ENCODE measurements at places on chromosomes 12 and 14.

- no peak for DNase-seq
Observed at GRCh38 chr12:118033323-118033722, 16.8 kb downstream of the RFC5 start.

GRCh38 chr14:72754949-72755348, 139.0 kb downstream of the DPF3 start:
- no peak for DNase-seq

DNA sequence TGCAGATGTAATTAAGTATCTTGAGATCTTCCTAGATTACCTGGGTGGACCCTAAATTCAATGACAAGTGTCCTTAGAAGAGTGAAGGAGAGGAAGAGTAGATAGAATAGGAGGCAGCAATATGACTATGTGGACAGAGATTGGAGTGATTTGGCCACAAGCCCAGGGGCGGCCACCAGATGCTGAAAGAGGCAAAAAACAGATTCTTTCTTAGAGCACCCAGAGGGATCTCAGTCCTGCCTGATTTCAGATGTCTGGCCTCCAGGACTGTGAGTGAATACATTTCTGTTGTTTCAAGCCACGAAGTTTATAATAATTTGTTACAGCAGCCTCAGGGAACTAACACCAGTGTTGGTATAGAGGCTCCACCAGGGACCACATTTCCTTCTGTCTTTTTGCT, 67.3 kb downstream of the DACT1 start:
- DNase-seq, result no peak

GRCh38 chr14:50926851-50927386, 17.4 kb downstream of the PYGL start:
- DNase-seq, result no peak

GRCh38 chr12:107282628-107283027, 189.3 kb upstream of the CRY1 start:
- no peak for DNase-seq

- no peak for DNase-seq
Observed at GRCh38 chr12:14564336-14564959, 3.2 kb downstream of the PLBD1 start.

DNA sequence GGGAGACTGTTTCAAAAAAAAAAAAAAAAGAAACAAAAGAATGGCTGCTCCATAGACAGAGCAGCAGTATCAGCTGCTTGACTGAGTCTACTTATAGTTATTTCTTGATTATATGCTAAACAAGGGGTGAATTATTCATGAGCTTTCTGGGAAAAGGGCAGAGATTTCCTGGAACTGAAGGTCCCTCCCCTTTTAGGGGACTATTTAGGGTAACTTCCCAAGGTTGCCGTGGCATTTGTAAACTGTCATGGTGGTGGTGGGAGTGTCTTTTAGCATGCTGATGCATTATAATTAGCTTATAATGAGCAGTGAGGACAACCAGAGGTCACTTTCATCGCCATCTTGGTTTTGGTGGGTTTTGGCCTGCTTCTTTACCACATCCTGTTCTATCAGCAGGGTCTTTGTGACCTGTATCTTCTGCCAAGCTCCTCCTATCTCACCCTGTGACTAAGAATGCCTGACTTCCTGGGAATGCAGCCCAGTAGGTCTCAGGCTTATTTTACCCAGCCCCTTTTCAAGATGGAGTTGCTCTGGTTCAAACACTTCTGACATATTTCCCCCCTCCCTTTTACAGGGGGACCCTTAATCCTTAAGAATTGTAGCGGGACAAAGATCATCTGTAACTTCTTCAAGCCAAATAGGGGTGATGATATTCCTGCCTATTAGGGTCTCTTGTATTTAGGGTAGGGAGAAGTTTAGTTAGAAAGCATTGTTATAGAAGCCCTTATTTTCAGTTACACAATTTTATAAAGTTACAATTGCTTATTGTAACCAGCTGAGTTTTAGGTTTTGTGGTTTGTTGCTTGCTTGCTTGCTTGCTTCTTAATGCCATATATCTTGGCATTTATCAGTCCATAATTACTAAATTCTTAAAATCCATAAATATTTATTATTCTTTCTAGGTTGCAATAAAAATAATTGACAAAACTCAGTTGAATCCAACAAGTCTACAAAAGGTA, 42.5 kb downstream of the MARK3 start:
- DNase-seq, result no peak

- DNase-seq, result no peak
Observed at GRCh38 chr12:132066345-132066685, 77.8 kb downstream of the DDX51 start.

DNA sequence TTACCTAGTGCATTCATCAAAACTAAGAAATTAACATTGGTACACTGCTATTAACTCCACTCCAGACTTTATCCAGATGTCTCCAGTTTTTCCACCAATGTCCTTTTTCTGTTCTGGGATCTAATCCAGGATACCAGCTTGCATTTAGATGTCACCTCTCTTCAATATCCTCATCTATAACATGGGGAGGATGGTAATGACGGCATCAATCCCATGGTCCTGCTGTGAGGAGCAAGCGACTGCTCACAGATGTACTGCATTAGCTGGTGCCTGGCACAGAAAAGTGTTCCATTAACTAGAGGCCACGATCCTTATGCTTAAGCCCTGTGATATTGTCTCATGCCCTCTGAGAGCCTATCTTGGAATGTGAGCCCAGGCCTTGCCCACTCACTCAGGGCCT, 53.8 kb downstream of the CALM1 start:
- DNase-seq, result no peak

GRCh38 chr14:105879867-105880561, 353.6 kb downstream of the TMEM121 start:
- no peak for DNase-seq

- DNase-seq, result no peak
Observed at GRCh38 chr14:58535044-58535443, 102.7 kb upstream of the DACT1 start.

DNA sequence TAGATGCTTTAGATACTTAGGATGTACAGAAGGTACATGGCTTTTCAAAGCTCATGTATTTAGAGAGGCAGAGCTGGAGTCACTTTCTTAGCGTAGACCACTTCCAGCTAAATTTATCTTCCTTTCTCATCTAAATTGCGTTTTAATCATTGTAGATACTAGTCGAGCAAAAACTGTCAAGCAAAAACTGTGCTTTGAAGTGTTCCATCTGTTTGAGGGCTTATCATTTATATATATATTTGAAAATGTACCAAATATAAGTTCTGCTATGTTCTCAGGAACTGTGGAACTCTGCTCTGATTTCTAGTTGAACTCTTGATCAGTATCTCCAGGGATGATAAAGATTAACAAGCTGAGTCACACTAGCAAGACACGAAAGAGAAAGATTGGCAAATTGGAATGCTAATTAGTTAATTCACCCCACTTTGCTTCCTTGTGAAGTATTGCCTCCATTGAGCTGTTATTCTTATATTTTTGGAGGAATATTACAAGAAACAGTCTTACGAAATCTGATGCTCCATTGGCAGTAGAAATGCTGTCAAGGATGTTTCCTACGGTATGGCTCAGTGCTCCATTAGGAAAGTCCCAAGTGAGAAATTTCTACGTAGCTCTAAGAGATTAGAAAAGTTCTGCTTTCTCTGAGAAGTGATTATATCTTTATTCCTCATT, 310.7 kb downstream of the AEBP2 start:
- DNase-seq, result no peak

DNA sequence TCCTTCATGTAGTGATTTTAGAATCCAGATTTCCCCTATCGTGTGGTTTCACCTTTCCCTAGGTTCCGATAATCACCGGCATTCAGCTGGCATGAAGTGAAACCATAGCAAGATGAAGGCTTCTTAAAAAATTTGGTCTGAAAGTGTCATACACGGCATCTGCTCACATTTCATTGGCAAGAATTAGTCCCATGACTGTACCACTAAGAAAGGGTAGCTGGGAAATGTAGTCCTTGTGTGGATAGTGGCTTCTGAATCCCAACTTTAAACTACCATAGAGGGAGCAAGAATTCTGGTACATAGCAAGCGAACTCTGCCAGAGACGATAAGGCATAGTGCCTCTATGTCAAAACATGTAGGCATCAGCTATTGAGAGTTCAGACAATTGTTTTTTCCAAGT, 360.1 kb upstream of the TBX3 start:
- DNase-seq, result no peak

GRCh38 chr14:77186911-77187648, 5.5 kb downstream of the TMEM63C start:
- no peak for DNase-seq

GRCh38 chr12:20950248-20950647, 139.7 kb downstream of the SLCO1B3 start:
- no peak for DNase-seq

DNA sequence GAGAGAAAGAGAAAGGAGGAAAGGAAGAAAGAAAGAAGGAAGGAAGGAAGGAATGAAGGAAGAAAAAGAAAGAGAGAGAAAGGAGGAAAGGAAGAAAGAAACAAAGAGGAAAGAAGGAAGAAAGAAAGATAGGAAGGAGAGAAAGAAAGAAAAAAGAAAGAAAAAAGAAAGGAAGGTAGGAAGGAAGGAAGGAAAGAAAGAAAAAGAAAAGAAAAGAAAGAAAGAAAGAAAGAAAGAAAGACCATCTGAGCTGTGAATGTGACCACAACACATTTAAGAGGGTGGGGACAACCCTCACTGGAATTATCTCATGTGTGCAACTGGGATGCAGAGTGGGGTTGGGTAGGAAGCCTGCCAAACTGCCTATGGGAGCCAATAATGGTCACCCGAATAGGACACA, 36.0 kb upstream of the BATF start:
- no peak for DNase-seq

GRCh38 chr14:88682495-88683114, 110.1 kb downstream of the EML5 start:
- no peak for DNase-seq

- DNase-seq, result no peak
Observed at GRCh38 chr14:60721326-60722106, 2.6 kb downstream of the SIX4 start.

DNA sequence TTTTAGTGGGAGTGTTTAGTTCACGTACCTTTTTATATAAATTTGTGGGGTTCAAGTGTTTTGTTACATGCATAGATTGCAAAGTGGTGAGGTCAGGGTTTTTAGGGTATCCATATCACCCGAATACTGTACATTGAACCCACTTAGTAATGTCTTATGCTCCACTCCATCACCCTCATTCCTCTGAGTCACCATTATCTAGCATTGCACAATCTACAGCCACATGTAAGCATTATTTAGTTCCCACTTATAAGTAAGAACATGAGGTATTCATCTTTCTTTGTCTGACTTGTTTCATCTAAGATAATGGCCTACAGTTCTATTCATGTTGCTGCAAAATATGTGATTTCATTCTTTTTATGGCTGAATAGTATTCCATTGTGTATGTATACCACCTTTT, 583.7 kb upstream of the LRFN5 start:
- DNase-seq, result no peak

DNA sequence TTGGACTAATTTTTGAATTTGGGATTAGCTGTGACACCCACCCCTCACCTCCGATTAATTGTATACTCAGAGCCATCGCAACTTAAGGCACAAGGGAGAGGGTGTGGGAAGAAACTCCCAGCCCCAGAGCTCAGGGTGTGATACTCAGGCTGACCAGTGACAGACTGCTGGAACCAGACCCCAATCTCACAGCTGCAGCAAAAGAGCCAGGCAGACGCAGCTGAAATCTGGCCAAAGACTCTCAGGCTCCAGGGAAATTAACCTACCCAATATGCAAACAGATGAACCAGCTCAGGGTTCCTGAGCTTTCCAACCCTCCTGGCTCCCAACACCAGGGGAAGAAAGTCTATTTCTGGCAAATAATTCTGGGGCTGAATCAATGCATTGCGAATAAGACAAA, 30.5 kb downstream of the ANAPC7 start:
- DNase-seq, result no peak

DNA sequence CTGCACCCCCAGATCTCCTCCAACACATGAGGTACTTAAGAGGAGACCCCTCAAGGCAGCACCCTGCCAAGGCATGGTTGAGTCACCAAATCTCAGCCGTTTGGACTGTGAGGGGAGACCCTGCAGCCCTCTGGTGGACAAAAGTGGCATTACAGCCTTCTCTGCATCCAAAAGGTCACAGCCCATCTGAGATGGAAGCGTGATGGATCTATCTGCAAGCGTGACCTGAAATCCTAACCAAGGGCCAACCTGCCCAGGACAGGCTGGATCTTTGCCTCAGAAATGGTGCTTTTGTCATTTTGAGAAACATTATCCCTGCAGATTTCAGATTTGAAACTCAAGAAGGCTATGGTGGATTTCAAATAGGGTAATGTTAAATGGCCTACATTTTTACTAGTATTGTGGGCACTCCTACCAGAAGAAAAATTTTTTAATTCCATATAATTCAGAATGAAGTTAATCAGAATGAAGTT, 23.7 kb upstream of the DHRS4 start:
- peak; percentile 53 for DNase-seq

DNA sequence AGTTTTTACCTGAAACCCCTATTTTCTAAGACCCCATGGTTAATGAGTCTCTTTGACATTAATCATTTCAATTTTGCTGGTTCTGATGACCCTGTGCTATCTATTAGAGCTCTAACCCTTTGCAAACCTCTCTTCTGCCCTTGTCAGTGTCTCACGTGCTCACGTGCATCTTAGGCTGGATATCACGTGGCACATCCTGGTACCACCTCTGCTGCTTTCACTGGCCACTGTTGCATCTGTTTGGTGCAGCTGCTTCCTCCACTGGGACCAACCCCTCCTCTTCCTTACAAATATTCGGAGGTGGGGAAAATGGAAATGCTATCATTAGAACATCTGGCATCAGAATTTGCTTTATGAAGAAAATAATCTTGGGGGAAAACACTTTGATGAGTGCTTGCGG, 119.6 kb downstream of the CRADD start:
- no peak for DNase-seq

GRCh38 chr12:10339053-10339840, 31.6 kb downstream of the KLRD1 start:
- DNase-seq, result no peak

DNA sequence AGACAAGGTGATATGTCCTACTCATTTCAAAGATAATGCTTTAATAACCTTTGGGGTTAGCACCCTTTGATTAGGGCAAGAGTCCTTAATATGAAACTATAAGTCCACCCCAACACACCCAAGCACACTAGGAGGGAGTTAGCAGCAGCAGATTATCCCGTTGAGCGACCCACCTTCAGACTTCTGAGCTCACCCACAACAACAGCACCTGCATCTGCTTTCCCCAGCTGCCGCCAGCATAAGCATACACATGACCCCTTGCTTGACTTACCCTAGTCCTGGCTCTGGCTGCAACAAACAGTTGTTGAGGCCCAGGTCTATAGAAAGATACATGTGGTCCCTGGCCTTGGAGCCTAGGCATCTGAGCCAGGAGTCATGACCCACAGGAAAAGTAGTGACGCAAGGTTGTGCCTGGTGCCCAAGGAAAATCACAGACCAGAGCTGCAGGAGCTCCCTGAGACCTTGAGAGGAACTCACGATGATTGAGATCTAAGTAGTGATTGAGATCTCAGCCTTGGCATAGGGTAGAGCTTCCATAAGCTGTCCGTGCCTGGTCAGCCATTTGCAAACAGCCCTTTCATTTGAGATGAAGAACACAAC, 19.0 kb downstream of the ZDHHC22 start:
- no peak for DNase-seq

All from AG04450 (cell line).